ENCODE measurements at places on chromosomes 4 and X. TPM values are rescaled to one million over a fixed set of nuclear protein-coding genes. Genes with fewer than 3 reads are reported as not detected.

DNA sequence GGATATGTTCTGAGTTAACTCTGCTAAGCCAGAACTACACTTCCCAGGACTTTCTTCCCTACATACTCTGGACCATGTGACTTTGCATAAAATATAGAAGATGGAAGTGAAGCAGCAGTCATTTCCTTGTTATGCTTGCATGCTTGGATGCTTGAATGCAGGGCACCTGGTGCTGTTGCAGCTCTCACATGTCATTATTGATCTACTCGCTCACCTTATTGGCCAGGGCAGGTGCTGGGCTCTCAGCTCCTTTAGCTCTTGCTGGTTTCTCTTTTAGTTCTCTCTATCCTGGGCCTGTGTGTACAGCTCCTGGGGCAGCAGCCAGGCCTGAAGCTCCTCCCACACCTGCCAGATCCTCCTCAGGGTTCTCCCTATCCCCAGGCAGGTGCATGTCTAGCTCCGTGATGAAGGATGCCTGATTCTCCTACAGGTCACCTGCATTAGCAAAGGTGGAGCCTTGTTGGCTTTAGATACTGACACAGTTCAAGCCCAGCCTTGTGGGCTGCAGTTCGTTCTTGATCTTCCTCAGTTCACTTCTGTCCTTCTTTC, 53.3 kb downstream of the MED28 start:
- DNase-seq, result no peak

- DNase-seq, result no peak
Measured at GRCh38 chr4:11120435-11120834, 308.3 kb downstream of the HS3ST1 start.

- DNase-seq, result no peak
Measured at GRCh38 chr4:8392591-8393190, 47.8 kb downstream of the ACOX3 start.

DNA sequence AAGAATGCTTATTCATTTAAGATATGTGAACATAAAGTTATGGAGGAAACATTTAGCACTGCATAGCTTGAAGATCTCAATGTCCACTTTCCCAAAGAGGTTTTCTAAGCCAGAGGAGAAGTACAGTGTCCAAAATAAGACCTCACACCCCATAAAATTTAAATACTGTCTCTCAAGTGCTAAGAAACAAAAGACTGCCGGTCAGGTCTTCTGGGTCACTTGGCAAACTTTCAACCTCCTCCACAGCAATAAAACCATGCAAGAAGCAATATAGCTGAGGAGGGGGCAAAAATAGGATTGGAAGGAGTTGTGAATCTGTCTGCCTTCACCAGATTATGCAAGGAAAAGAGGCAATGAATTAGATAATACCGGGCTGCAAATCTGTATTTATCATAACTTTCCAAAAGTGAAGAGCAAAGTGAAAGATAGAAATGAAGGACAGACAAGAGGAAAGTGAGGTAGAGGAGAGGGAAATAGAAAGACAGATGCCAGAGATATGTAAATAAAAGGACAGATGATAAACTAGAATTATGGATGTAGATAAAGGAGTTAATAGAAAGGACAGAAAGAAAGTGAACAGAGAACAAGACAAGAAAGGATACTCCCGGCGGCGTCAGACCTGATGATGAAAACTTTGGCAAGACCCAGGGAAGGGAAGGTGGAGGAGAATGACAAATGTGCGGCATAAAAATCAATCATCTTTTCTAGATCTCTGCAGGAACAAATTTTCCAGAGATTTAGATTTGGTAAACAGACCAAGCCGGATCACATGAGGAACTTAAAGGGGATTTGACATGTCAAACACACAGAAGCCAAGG, 152.7 kb upstream of the FAM241A start:
- DNase-seq, result no peak

The IL9R gene
- 0.16 TPM for total RNA-seq

DNA sequence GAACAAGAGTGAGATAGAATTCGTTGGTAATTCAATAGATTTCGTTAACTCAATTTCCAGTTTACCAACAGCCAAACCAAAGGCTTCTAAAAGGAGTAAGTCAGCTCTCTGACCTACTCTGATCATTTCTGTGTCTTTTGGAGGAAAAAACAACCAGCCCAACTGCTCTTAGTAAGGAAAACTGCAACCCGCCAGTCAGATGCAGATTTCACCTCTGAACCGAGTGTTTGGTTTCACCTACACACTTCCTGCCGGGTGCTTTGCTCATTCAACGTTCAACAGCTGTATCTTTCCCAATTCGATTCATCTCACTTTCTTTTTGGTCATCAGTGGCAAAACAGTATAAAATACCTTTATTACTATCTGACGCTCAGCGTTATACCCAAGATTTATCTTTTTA, 24.5 kb downstream of the TMSB4X start:
- DNase-seq, result no peak

- no peak for DNase-seq
Measured at GRCh38 chrX:108169768-108170167, 78.2 kb downstream of the ATG4A start.

DNA sequence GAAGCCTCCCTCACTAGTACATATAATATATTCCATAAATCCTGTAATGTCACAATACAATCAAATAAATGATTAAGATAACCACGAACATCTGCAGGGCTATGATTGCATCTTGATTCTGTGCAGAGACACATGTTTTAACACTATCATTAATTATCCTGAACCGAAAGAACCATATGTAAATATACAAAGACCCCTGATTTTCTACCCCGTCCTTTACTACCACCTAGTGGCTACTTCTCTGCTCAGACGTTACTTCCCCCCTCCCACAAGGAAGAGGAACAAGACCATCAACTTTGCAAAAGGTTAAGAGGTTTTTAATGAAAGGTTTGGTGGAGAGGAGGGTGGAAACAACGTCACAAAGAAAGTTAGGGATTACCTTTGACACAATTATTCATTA, 134.0 kb downstream of the COL4A6 start:
- DNase-seq, result no peak

The H2AZ1 gene
- 117 TPM for total RNA-seq

The IL2RG gene
- not detected for total RNA-seq

- no peak for DNase-seq
Measured at GRCh38 chr4:8269535-8270417, at the start of gene HTRA3. Gene HTRA3 (plus strand): TSS chr4:8269754. CDS start chr4:8269969, 215 bp downstream.

The CDK16 gene
- 63.5 TPM for total RNA-seq

GRCh38 chrX:130176354-130176776, 4.6 kb downstream of the RAB33A start:
- no peak for DNase-seq

GRCh38 chr4:130090427-130090826, 994.5 kb downstream of the C4orf33 start:
- no peak for DNase-seq

DNA sequence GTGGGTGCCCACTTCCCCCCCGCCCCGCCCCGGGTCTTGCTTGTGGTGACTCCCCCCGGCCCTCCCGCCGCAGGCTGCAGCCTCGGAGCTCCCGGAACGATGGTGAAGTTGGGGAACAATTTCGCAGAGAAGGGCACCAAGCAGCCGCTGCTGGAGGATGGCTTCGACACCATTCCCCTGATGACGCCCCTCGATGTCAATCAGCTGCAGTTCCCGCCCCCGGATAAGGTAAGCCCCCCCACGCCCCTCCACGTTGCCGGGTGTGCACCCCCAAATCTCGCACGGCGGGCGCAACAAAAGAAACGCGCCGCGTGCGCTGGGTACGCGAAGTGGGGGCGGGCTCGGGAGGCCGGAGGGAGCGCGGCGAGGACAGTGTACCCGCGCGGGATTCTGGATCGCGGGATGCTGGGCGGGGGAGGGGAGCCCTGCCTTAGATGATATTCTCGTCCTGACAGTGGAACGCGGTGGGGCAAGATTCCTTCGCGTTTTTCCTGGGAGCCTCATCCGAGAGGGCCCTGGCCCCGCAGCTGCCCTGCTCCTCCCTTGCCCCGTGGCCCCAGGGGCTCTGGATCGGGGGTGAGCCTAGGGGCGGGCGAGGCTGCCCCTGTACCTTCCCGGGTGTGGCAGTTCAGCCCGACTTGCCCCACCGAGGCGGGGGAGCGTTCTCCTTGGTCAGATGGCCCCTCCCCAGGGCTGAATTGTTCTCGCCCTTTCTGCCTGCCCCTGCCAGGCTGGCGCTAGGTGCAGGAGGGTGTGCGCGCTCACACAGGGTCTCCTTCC, 819 bp downstream of the NSG1 start:
- no peak for DNase-seq

GRCh38 chrX:87571964-87572363, 54.4 kb downstream of the KLHL4 start:
- no peak for DNase-seq

DNA sequence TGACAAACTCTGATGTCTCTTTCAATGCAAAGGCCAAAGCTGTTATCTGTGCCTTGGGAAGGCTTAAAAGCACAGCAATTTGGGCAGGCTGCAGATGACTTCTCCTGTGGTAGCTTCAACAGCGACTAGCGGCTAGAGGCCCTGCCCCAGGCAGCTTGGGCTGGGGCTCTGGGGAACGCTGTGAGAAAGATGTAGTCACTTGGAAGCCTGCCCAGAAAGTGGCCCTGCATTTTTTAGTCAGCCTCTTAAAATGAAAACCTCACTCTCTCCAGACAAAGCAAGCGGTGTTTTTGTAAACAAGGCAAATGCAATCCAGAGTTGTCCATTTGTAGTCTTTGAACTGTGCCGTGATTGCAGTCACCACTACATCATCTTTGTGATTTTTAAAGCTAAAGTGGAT, 27.5 kb downstream of the PCYT1B start:
- peak; percentile 1 for DNase-seq

- no peak for DNase-seq
Measured at GRCh38 chrX:123698979-123699520, 33.8 kb downstream of the THOC2 start.

DNA sequence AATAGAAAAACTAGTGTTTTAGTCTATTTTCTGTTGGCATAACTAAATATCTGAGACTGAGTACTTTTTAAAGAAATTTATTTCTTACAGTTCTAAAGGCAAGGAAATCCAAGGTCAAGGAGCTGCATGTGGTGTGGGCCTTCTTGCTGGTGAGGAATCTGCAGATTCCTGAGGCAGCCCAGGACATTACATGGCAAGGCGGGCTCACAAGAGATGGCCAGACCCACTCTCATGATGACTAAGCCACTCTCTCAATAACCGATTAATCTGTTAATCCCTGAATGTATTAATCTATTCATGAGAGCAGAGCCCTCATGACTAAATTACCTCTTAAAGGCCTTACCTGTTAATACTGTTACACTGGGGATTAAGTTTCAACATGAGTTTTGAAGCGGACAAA, 340.8 kb downstream of the GRXCR1 start:
- DNase-seq, result no peak

The SMIM14 gene
- total RNA-seq, result 59.9 TPM

DNA sequence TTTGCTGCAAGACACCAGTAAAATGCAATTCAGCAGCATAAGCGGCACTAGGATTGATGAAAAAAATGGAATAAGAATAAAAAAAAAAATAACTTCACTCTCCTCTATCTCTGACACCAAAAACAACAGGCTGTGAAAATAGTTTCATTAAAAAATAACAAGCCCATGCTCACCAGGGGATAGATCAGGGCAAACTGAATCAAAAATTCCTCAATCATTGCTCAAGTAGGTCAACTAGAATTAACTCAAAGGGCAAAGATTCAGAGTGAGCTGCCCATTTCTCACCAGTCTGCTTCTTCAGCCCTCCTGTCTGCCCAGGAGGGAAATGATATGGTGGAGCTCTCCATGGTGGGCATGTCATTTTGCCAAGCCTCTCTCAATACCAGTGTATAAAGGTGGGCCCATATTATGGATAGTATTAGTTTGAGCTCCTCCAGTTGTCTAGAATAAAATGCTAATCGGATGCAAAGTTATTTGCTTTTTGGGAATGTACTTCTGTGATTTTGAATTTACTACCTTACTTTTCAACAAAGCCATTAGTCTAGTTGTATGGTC, 153.9 kb downstream of the UNC5C start:
- DNase-seq, result no peak

DNA sequence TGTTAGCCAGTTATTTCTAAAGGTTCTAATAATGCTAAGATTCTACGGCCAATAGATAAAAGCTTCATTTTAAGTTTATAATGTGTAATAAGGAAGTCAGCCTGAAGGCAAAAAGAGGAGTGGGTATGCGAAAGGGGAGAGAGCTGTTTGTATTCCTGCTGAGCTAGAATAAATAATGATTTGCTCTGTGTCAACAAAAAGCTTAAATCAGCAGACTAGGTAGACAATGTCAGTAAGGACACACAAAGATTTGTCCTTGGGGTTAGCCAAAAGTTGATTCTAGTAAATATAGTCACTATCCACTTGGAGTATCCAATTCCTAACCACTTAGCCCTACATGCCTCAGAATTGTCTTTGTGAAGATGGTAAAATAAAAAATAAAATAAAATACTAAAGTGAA, 90.3 kb upstream of the GRIA3 start:
- no peak for DNase-seq

GRCh38 chr4:56817840-56818491, 3.5 kb downstream of the SPINK2 start:
- DNase-seq, result no peak

- DNase-seq, result no peak
Measured at GRCh38 chrX:13226214-13226613, 93.6 kb downstream of the ATXN3L start.

DNA sequence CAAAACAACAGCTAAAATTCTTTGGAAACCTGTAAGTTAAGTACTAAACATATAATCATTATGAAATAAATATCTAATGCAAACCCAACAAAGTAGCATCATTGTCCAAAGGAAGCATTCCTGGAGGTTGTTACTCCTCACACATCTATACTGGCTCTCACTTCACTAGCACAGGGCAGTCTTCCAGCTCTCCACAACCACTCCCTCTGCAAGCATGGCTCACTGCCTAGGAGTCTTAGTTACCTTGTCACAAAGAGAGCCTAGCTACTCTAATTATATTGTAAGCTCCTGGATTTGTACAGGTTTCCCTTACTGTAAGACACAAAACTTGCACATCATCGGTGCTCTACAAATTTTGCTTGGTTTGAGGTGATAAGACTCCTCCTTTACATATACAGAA, 76.1 kb downstream of the AMMECR1 start:
- DNase-seq, result peak; percentile 2

- DNase-seq, result no peak
Measured at GRCh38 chr4:158836002-158836369, 67.2 kb downstream of the FNIP2 start.

GRCh38 chr4:109990261-109991257, 77.9 kb downstream of the EGF start:
- DNase-seq, result no peak

The MYOZ2 gene
- 0.62 TPM for total RNA-seq

GRCh38 chr4:17526695-17527477, 11.9 kb downstream of the CLRN2 start:
- DNase-seq, result no peak

GRCh38 chr4:109051054-109051453, 251.4 kb downstream of the COL25A1 start:
- no peak for DNase-seq

- DNase-seq, result no peak
Measured at GRCh38 chr4:182907396-182907795, 9.8 kb downstream of the DCTD start.

- DNase-seq, result no peak
Measured at GRCh38 chrX:54230435-54231148, 47.5 kb upstream of the FAM120C start.

The CSAG3 gene
- total RNA-seq, result not detected

The DCHS2 gene
- total RNA-seq, result 3.7 TPM

Data from occipital lobe (tissue), 3 donors.